ENCODE measurements at places on chromosomes 11 and 22.
A peak's percentile ranks its signal among the peaks of the same experiment; 100 is the strongest.

GRCh38 chr22:30223303-30223702, 23.3 kb downstream of the LIF start:
- DNase-seq: no peak

GRCh38 chr11:121318848-121319834, 26.6 kb downstream of the SC5D start:
- DNase-seq: no peak

GRCh38 chr11:116424615-116425261, 348.0 kb downstream of the BUD13 start:
- no peak for DNase-seq

DNA sequence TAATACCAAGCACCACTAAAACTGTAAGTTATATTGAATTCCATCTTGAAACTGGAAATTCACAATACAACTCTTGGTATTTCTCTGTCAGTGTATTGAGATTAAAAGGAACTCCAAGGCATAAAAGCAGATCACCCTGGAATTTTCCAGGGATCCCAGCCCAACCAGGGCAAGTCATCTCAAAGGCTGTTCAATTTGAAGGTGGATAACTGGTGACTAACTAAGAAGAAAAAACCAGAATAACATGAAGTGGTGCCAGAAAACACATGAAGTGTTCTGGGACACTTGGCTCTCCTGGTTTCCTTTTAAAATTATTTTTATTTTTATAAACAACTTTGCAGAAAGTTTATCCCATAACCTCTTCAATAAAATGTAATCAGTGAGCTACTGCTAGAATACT, 7.8 kb upstream of the BMAL1 start:
- DNase-seq: no peak

DNA sequence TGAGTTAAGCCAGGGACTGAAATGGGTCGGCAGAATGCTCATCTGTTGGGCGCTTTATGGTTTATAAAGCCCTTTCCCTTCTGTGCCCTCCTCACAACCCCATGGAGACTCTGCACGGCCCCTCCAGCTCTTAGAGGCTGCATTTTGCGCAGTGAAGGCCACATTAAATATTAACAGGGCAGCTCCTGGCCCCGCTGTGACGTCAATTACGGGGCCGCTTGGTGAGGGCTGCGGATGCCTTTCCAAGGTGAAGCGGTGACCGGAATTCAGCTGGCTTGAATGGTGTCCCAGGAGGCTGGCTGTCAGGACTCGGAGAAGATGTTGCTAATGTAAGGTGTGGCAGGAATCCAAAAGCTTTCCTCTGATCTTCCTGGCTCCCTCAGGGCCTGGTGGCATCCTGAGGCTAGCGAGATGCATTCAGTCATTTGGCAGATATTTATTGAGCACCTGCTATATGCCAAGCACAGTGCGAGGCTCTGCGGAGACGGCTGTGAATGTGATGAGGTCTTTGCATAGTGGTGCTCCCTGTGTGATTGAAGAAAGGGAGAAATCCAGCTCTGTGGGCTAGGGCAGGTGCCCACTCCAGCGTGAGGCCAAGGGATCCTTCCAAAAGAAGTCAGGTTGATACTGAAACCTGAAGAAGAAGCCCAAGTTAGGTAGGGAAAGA, 10.4 kb upstream of the YWHAH start:
- no peak for DNase-seq

GRCh38 chr22:19853058-19853878, 1.4 kb downstream of the GNB1L start:
- no peak for DNase-seq

DNA sequence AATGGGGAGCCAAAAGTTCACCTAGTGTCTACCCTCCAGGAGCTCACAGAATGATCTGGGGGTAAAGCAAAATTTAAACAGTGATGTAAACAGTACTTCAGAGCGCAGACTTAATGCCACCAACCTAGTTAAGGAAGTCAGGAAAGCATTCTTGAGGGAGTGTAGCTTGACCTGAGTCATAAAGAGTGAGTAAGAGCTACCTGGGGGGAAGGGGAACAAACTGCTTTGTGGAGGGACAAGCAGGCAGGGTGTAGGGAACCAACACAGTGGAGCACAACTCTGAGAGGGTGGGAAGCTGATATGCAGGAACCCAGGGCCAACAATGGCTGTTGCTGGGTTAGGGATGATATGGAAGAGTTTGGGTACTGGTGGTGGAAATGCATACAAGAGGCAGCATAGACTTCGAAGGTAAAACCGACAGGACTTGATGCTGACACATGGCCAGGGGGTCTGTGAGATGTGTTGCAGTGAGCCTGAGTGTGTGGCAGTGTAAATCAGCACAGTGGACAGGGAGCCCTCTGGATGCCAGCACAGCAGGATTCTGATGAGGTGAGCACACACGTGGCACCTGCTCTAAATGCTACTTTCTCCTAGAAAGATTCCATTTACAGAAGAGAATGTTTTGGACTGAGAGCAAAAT, 58.3 kb upstream of the CYP2D6 start:
- no peak for DNase-seq

DNA sequence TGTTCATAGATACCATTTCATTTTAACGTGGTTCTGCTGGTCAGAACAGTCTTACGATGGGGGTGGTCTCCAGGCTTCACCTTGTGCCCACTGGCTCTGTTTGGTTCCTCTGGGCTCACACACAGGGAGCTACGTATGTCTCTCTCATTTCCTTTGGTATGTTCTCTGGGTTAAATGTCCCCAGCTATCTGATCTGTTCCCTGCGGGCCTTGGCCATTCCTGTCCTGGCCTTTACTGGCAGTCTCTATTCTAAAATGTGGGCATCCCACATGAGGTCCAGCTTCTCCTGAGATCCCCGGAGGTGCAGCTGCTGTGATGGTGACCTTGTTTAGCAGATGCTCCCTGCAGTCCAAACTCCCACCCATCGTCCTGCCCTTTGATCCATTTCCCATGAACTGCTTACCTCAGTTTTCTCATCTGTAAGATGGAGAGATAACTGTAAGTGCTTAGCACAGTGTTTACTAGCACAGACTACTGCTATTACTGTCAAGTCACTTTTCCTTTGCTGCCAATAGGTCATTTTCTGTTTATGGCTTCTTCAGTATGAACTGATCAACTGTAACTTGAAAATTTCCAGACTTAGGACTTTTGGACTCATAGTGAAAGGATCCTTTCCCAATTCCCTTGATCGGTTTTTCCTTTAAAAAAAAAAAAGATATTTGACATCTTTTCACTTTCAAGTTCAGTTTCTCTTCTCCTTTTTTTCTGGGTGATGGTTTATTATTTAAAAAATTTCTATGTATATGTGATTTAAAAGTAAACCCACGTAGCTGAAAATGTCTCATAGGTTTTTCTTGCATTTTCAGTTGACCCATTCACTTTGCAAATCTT, 92.9 kb downstream of the PTPRJ start:
- no peak for DNase-seq

DNA sequence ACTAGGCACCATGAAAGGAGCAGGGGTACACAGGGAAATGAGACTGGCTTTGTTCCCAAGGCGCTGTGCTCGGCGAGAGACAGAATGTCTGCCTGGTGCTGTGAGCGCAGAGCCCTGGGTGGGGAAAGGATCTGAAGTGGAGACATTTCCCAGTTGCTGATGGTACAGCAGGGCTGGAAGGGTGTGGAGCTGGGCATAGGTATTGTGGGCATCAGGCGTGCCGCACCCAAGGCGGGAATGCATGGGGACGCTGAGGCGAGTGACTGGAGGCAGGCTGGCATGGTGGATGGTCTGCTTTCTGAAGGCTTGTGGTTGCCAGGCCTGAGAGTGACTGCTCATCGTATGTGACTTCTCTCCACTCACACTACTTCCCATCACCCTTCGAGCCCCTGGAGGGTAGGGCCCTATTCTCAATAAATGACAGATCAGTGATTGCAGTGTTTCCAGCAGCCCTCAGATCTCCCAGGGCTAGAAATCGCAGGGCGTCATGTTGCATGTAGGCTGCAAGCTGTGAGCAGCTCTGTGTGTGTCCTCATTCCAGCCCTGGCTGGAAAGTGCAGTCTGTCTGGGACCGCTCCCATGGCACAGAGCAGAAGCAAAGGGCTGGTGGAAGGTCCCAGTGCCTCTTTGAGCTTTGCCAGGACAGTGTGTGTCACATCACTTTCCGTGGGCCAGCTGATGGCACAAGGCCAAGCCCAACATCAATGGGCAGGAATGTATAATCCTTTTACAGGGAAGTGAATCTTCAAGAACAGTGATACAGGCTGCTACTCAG, 67.7 kb downstream of the TBC1D22A start:
- DNase-seq: no peak

GRCh38 chr11:35916270-35916669, 27.6 kb upstream of the LDLRAD3 start:
- DNase-seq: no peak

- no peak for DNase-seq
Observed at GRCh38 chr11:36564376-36565030, 3.3 kb upstream of the RAG1 start.

DNA sequence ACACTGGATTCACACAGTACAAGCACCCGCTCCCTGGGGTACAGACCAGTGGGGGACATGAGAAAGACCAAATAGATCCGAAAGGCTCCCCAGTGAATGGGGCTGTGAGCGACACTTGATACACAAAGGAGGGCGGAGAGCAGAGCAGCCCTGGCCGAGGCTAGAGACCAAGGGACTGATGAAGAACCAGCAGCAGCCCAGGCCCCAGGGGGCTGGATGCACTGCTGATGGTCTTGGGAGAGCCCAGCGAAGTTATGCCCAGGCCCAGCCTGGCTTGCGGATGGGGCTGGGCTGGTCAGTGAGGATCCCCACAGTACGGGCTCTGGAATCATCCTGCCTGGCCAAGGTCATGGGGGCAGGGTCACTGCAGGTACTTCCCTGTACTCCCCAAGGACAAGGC, 23.2 kb downstream of the ARHGAP1 start:
- DNase-seq: no peak

- no peak for DNase-seq
Observed at GRCh38 chr11:77412814-77413213, 61.1 kb downstream of the PAK1 start.

DNA sequence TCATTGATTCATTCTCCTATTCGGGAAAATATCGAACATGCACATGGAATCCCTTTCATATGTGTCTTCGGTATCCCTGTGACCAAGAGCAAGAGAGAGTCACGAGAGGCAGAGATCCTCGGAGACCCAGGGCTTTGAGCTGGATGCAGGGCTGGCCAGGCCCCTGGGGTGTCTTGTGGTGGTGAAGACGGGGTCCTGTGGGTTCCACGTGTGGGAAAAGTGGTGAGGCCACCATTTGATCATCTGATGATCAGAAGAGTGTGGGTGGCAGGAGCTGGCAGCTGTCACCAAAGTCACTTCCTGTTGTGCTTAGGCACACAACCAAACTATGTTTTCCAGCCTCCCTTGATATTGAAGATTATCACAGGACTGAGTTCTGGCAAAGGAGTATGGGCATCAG, 94.0 kb downstream of the BRD1 start:
- no peak for DNase-seq

DNA sequence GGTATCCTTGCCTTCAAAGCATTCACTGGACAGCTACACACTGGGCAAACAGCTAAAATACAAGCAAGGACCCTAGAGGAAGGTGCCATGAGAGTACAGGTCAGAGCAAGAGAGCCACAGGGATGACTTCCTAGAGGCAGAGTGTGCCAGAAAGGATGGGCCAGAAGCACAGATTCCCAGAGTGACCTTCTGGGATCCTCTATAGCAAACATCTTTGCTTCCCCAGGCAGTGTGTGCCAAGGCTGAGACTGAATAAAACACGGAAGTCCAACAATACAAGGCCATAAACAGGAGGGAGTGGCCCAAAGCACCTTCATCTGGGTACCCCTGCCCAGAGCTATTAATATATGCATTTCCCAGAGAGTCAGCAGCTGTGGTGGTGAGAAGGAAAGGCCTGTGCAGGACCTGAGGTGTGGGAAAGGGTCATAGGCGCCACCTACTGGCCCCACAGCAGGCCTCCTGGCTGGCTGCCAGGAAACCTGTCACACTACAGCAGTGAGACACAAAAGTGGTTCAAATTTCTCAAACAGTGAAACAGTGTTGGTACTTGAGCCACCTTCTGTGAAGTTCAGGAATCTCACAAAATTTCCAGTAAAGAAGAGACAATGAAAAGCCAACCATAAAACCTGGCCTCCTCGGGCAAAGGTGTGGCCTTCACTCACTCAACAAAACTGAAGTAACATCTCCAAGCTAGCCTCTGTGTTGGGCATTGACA, 20.3 kb downstream of the CLPB start:
- DNase-seq: peak; percentile 78
